ENCODE measurements at places on chromosomes 7 and 10.

DNA sequence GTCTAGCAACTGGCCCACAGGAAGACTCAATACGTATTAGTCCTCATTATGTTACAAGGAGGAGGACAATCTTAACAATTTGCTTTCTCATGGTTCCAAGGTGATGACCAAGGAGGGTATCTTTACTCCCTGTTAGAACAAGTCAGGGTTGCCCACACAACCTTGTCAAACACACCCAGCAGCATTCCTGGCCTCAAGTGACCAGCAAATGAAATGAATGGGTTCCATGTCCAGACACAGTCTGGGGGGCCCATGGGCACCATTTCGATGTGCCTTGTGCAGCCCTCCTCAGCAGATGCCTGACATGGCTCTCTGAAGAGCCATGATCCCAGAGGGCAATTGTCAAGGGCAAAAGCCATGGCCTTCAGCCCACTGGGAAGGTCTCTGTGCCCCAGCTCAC is 40.8 kb downstream of the ANXA8 start:
- no peak for DNase-seq

DNA sequence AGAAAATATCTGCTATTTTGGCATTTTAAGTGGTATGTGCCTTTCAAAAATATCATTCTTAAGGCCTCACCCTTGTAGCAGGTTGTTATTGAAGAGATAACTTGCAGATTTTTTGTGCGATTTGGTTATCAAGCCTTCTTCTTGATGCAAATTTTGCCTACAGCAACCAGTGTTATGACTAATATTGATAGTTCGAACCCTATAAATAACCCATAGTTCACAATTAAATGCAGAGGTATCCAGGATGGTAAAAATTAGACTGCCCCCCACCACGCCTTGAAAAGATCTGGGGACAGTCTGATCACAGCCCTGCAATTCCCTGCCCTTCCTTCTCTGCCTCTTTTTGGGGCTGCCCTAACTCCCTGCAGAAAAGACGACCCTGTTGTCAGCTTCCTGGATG is 28.4 kb upstream of the RAPGEF5 start:
- DNase-seq: no peak

GRCh38 chr10:42743697-42744096 is 38.9 kb upstream of the BMS1 start:
- no peak for DNase-seq

DNA sequence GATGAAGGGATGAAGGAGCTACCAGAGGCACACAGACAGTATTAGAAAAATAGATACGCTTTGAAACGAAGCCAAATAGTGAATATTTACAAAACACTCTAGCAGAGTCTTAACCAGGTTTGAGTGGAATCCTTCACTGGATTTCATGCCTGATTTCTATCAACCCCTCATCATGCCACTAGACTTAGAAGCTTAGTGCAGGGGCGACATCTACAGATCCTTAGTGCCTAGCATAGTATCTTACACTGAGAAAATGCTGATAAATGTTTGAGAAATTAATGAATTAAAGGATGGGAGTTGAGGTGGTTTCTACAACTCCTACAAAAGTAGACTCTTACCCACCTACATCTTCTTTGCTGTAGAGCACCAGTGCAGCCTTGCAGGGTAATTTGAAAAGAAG is 54.7 kb upstream of the CCNJ start:
- no peak for DNase-seq

GRCh38 chr7:70669854-70670253 is 462.1 kb upstream of the GALNT17 start:
- DNase-seq: no peak

GRCh38 chr7:108613147-108613948 is 43.7 kb downstream of the DNAJB9 start:
- DNase-seq: no peak

DNA sequence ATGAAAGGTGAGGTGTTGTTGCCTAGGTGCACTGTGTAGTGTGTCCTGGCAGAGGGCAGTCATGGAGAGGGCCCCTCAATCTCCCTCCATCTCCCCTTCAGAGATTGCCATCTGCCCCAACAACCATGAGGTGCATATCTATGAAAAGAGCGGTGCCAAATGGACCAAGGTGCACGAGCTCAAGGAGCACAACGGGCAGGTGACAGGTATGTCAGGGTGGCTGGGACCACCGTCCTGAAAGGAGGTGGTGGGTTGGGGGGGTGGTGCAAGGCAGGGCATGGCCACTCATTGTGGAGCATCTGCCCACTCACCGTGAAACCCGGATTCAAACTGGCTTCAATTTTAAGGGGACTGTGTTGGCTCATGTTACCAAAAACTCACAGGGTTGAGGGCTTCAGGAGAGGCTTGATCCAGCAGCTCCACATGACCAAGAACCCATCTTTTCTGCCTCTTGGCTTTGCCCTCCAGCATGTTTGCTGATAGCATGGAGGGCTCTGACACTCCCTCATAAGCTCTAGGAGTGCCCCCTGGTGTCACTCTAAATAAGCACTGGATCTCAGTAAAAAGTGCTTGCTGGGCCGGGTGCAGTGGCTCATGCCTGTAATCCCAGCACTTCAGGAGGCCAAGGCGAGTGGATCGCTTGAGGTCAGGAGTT is 12.2 kb downstream of the ARPC1B start:
- DNase-seq: no peak

GRCh38 chr10:110686047-110686446 is 41.9 kb downstream of the RBM20 start:
- no peak for DNase-seq

DNA sequence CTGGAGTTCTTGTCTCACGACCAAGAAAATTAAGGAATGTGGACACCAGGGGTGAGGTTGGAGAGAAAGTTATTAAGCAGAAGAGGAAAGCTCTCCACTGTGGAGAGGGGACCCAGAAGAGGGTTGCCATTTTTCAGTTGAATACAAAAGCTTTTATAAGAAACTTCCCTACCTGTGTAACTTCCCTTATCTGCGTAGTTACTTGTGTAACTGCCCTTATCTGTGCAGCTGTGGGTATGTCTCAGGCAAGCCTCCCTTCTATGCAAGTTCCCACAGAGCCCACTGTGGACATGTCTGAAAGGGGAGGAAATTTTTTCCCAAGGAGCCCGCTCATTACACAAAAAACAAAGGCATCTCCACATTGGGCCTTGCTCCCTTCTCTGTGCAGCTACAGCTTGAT is 94.9 kb downstream of the SVOPL start:
- no peak for DNase-seq

DNA sequence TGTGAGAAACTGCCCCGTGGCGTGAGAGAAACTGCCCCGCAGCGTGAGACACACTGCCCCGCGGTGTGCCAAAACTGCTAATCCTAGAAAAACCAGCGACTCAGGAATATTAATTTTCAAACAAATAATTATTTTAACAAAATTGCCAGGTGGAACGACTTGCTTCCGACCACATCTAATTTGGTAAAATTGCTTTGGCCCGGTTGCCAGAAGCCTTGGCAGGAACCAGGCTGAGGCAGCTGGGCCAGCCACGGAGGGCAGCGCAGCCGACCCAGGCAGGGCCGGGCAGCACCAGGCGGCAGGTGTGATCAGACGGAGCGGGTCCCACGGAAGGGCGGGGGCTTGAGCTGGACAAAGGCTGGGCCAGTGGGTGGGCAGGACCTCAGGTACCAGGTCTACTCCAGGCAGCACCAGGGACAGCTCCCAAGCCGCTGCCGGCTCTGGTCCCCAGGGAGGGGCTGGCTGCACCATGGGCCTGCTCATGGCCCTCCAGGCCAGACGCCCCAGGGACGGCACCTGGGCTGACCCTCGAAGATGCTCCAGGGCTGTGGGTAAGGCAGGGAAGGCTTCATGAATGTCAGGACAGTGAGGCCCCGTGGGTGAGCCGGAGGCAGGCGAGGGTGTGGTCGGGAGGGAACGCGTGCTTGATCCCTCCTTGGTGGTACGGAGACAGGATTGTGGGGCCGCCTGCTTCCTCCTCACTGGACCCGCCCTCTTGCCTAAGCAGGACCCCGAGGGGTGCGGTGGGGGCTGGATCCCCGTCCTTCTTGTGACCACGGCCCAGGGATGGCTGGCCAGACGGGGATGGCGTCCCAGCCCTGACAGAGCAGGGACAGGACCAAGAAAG is 7.7 kb upstream of the ADGRA1 start:
- DNase-seq: no peak

All from activated CD8-positive, alpha-beta memory T cell treated with anti-CD3 and anti-CD28 coated beads for 1 hour (primary cell).